ENCODE measurements at places on chromosomes 11 and 22.

DNA sequence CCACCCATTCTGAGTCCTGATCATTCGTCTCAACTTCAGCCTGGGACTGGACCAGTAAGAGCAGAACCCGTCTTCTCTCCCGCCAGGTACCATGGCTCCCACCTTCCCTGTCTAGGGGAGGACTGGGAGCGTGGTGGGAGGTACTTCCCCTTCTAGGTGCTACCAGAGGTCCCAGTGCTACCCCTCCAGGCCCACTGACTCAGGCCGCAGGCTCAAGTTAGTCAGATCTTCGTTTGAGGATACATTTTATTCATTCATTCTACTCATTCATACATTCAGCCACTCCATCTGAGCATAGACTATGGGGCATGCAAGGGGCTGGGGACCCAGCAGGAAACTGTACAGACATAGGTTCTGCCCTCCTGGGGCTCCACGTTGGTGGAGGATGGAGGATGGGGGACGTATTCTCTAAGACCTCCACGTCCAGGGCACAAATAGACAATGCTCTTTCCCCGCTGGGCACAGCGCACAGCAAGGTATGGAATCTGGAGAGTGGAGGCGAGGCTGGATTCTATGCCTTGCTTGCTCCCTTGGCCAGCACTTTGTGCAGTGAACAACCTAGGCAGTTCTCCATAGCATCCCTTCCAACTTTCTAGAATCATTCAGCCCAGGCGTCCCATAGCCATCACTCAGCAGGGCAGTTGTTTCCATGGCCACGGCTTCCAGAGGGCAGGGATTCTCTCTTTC is 1.0 kb upstream of the RAB3IL1 start:
- DNase-seq: no peak

DNA sequence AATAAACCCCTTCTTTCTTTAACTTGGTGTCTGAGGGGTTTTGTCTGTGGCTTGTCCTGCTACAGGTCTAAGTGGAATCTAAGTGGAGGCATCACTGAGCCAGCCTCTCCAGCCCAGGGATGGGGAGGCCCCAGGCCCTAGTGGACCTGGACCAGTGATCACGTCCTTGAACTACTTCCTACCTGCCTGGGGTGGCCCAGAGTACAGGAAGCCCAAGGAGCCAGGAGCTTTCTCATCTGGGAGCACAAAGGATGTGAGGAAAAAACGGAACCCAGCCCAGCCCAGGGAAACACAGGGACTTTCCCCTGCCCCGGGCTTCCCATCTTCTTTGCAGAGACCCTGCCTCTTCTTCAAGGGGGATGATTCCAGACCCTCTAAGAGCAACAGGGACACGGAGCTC is 3.5 kb upstream of the CD5 start:
- DNase-seq: no peak

DNA sequence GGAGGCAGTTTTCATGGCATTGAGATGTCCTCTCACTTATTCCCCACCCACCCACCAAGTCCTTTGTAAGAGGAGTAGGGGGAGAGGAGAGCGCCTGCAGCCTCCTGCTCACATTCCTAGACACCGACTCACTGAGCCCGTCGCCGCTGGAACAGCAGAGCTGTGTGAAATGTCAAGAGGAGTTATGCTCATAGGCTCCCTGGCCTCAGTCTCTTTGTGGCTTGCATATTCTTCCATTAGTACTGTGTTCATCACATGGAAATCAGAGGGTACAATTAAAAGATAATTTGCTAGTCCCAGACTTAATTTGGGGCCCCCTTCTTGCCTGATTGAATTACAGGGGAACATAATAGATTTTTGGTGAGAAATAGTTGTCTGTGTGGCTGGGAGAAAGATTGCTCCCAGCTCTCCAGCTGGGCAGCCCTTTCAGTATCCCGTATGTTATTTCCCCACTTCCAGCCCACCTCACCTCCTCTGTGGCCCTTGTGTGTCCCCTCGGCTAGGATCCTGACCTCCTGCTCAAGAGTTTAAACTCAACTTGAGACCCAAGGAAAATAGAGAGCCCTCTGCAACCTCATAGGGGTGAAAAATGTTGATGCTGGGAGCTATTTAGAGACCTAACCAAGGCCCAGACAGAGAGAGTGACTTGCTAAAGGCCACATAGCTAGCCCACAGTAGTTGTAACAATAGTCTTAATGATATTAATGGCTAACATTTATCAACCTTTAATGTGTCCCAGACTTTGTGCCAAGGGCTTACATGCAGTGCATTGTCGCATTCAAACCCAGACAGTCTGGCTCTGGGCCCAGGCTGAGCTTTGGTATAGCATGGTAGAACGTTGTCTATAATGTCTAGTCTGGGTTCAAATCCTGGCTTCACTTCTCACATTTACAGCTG is 32.2 kb downstream of the LIMK2 start:
- DNase-seq: peak; percentile 43

- DNase-seq: peak; percentile 16
Observed at GRCh38 chr11:33773404-33773986, 825 bp downstream of the FBXO3 start.

GRCh38 chr11:11764423-11764803 is 77.4 kb upstream of the USP47 start:
- no peak for DNase-seq

DNA sequence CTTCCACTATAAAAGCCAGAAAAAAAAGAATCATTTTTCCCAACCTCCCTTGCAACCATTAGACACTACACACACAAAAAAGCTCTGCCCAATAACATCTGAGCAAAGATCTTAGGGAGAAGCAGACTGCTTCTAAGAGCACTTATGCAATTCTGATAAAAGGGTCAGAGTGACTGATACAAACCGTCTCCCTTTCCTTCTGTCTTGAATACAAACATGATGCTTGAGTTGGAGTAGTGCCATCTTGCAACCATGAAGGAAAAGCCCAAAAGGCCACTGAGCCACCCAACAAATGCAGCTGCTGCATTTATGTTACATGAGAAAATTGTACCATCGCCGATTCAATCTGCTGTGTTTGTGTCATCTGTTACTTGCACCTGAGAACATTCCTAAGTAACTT is 47.6 kb upstream of the EED start:
- no peak for DNase-seq

Measured in renal pelvis (tissue), 12 donors.